ENCODE measurements at places on chromosomes 5 and 9. TPM values are rescaled to one million over a fixed set of nuclear protein-coding genes. Genes with fewer than 3 reads are reported as not detected.

- DNase-seq, result no peak
Measured at GRCh38 chr5:143683459-143683858, 128.5 kb upstream of the HMHB1 start.

GRCh38 chr5:95953021-95953702 lies 8.5 kb downstream of the ELL2 start:
- no peak for DNase-seq

GRCh38 chr5:27241564-27242257 lies 203.3 kb upstream of the CDH9 start:
- no peak for DNase-seq

- DNase-seq, result no peak
Measured at GRCh38 chr5:146051678-146052077, 53.7 kb downstream of the PLAC8L1 start.

GRCh38 chr9:131062969-131063368 lies 33.4 kb upstream of the AIF1L start:
- DNase-seq, result no peak

DNA sequence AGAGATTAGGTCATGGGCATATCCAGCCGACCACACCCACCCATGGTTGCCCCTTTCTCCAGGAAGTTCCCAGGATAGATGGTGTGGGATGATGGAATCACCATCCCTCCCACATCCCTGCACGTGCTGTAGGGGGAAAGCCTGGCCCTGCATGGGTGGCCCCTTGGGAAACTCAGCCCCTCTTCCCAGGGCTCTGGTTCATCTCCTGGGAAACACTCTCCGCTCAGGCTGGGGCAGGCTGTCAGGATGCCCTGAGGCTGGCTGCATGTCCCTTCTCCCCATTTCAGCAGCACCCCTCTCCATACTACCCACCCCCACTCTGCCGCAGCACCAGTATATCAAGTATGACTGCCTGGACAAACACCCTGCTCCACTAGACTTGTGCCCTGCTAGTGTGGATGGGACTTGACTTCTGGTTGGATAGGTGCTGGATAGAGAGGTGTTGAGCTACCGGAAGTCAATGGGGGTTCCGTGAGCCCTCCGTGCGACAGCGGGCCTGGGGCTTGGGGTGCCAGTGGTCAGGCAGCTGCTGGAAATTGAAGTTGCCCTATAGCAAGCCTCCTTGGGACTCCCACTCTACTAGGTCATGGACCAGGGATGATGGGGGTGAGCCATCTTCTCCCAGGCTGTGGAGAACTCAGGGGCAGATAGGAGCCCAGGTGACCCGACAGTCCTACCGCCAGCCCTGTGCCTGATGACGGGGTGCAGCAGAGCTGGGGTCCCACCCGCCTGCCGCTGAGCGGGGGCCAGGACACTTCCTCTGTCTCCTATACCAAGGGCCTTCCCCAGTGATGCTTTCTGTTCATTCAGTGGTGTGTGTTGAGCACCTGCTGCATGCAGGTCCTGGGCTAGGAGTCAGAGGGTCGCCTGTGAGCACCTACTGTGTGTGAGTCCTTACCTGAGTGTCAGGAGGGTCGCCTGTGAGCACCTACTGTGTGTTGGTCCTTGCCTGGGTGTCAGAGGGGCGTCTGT lies 69.4 kb upstream of the COL5A1 start:
- no peak for DNase-seq

DNA sequence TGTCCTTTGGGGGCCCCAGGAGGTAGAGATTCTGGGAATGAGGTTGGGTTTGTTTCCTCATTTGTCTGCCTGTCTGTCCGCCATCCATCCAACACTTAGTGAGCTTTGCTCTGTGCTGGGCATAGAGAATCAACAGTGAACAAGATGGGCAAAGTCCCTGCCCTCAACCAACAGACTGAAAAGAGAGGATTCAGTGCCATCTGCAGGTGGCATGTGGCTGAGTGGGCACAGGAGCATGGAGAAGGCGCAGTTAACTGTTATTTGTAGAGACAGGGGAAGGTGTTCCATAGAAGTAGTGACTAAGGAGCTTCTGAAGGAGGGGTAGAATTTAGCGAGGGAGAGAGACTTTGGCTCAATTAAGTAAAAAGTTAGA lies 23.1 kb downstream of the POLR1E start:
- DNase-seq, result no peak

DNA sequence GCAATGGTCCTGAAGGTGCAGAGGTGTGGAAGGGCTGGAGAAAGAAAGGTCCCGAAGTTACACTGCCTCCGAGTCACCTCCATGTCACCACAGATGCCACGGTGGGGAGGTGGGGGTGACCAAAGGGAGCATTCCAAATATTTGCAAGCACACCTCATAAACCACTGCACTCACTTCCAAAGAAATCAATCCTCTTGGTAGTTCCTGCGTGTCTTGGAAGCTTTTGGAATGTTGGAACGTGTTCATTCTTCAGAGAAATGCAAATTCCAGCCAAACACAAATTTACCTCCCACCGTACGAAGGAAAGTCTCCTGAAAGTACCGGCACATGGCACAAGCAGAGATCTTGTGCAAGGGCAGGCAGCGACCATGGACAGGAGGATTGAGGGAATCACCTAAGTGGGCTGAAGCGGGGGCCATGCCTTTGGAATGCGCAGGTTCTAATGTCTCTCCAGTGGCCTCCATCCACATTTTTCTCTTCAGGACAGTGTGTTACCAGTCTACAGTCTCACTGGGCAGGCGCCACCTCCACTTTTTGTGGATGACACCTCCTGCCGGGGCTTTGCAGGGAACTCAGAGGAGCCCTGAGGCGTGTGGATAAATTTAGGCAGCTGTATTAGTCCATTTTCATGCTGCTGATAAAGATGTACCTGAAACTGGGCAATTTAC lies 54.0 kb downstream of the NSUN2 start:
- DNase-seq, result no peak

GRCh38 chr5:157390133-157390532 lies 69.9 kb upstream of the NIPAL4 start:
- no peak for DNase-seq

GRCh38 chr5:146540414-146540813 lies 24.4 kb upstream of the GPR151 start:
- DNase-seq, result no peak

DNA sequence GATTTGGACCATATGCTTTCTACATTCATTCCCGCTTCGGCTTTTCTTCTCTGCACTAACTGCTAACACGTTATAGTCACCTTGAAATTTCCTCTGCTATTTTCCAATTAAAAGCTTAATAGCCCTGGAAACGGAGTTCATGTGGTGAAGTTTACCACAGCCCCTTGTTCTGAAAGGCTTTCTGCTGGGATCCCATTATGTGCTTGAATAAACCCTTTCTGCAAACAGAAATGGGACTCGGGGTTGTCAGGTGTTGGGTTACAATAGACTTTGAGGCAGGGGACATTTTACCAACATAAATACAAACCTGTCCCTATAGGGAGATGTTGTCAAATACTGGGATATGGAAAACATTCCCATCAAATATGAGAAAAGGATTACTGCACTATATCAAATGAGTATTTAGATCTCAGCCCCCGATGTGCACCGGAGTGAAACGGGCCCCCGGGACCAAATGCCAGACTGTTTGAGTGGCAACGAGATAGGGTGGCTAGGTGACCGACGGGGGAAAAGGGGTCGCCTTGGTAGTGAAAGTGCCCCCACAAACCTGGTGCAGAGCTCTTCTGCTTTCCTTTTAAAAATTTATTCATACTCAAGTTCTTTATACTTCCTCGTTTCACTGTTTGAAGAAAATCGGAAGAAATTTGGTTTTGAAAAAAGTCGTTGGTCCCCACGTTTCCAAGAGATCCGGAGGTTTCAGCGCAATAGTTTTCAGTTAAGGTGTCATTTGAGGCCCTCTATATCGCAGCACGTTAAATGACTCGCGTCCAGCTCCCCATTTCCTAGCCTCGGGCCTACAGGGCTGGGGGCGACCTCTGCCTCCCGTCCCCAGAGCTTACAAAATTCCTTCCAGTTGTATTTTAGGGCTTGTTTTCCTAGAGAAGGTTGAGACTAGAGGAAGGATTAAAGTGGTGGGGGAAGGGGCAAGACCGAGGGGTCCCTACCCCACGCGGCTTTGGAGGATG lies 2.1 kb upstream of the DMRT3 start:
- no peak for DNase-seq

DNA sequence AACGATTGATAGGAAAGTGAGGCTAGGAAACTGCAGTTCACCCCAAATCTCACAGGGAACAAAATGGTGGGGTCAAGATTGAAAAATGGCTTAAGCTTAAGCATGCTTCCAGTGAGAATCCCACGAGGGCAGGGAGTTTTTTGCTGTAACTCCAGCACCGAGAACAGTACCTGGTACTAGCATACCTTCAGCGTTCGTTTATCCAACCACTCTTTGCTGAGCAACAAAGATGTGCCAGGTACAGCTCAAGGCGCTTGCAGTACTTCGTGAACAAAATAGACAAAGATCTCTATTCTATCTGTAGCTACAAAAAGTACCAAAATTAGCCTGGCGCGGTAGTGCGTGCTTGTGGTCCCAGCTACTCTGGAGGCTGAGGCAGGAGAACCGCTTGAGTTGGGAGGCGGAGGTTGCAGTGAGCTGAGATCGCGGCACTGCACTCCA lies 778 bp upstream of the PPP6C start:
- no peak for DNase-seq

GRCh38 chr9:136640171-136641111 lies 22.3 kb upstream of the EGFL7 start:
- no peak for DNase-seq

GRCh38 chr9:126523611-126524111 lies 90.1 kb upstream of the LMX1B start:
- no peak for DNase-seq

DNA sequence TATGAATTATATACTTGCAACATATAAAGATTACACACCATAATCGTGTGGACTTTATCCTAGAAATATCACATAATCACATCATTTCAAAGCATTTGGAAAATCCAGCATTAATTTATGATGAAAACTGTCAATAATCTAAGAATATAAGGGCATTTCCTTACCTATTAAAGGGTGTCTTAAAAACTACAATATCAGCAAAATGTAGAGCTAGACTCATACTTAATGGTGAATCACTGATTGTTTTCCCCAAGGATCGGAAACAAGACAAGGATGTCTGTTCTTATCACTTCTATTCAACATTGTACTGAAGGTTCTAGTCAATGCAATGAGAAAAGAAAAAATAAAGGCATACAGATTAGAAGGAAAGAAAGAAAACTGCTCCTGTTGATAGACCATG lies 8.0 kb upstream of the SREK1 start:
- no peak for DNase-seq

- no peak for DNase-seq
Measured at GRCh38 chr9:84807870-84808390, 138.4 kb downstream of the NTRK2 start.

The OR4F3 gene
- not detected for total RNA-seq

The GRXCR2 gene
- total RNA-seq, result not detected

The FOXD1 gene
- 0.10 TPM for total RNA-seq

The ACOT12 gene
- total RNA-seq, result not detected

The STK32A gene
- total RNA-seq, result not detected

The SH3PXD2B gene
- total RNA-seq, result 0.02 TPM

The PDLIM7 gene
- total RNA-seq, result 17.0 TPM

The DND1 gene
- 2.6 TPM for total RNA-seq
